WTC11 (cell line): ENCODE measurements at places on chromosomes 2 and 18.

- no peak for DNase-seq
Observed at GRCh38 chr2:135803278-135803677, 33.7 kb downstream of the LCT start.

DNA sequence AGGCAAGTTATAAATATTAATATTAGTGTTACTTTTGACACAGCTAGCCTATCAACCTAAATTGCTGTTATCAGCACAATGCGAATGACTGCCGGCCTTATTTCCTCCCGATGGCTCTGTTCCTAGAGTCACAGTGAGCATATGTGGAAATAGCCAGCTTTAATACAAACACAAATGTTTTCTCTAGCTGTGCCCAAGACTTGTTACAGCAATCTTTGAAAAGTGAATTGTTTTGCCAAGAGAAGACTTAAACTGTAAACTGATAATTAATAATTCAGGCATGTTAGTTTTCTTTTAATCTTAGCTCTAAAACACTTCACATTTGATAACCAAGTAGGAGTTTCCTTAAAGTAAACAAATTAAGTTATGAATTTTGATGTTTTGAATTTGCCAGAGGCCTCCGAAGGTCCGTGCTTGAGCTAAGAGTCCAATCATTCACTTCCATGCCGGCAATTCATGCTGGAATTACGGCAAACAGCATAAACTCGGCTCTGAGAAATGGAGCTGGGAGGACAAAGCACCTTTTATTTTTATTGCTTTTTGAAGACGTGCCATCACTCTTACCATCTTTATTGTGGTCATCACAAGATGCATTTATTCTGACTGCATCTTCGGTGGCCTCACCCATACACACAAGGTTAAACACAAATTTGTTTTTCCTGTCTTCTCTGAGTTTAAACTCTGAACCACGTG, 184.5 kb upstream of the CWC22 start:
- no peak for DNase-seq

DNA sequence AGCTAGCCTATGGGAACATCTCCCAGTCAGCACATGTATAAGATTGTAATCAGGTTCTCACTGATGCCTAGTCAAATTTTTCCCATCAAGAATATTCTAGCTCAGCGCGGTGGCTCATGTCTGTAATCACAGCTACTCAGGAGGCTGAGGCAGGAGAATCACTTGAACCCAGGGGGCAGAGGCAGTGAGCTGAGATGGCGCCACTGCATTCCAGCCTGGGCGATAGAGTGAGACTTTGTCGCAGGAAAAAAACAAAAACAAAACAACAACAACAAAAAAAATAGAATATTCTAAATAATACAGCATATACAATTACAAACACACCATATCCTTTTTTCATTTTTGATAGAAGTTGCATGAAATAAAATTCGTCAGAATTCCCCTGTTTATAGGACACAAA, 67.5 kb upstream of the MYCN start:
- DNase-seq = no peak

DNA sequence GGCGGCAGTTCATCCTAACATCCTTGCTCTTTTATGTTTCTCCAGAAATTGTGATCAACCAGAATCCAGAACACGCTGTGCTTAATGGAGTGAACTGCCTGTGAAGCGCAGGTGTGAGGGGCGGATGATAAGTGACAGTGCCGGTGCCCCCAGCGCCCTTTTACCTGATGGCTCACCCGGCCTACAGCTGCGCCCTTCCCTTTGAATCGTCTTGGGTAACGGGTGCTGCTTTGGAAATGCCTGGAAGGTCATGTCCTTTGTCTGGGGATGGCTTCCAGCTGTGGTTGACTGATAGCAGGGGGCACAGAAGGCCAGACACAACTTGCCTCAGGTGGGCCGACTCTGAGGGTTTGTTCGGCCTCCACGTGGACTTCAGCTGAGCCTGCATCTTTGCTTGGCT, 119.4 kb downstream of the LPIN1 start:
- DNase-seq = no peak

GRCh38 chr2:189074506-189074905, 100.3 kb downstream of the COL3A1 start:
- no peak for DNase-seq

- DNase-seq = no peak
Observed at GRCh38 chr18:8749492-8749891, 44.1 kb downstream of the MTCL1 start.

- no peak for DNase-seq
Observed at GRCh38 chr2:152251211-152251610, 75.6 kb upstream of the STAM2 start.

DNA sequence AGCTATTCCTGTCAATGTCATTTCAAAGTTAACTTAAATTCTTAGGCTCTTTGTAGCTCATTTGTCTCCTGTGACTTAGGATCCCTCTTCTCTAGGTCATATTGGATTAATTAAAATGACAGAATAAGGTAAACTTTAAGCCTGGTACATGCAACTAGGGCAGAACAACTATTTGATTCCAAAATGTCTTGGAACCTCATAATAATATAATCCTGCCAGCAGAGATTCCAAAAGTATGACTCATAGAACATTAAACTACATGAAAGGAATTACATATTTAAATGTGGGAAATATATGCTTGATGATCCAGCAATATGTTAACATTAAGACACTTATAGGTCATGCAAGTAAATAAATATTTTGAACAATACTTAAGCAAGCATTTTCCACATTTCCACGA, 63.3 kb downstream of the COL3A1 start:
- DNase-seq = no peak

GRCh38 chr2:205694256-205694655, 12.0 kb downstream of the NRP2 start:
- DNase-seq = no peak

- DNase-seq = no peak
Observed at GRCh38 chr18:55012008-55012407, 52.7 kb upstream of the CCDC68 start.

GRCh38 chr2:238866656-238867277, 18.9 kb downstream of the TWIST2 start:
- DNase-seq = no peak

- DNase-seq = no peak
Observed at GRCh38 chr2:10675131-10675530, 14.6 kb downstream of the NOL10 start.

DNA sequence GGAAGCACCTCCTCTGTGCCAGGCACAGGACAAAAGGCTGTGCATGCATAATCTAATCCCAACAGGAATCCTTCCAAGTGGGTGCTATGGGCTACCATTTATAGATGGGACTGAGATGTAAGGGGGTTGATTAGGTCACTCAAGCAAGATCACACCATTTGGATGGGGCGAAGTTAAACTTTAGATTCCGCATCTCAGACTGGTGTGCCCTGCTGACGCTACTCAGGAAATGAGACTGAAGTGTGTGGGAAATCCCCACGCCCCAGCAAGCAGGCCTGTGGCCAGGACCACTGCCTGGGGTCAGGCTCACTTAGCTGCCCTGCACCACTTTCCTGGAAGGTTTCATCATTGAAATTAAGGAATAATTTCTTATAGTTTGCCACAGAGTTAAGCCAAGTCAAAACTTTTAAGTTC, 70.5 kb upstream of the PPP1CB start:
- DNase-seq = no peak

DNA sequence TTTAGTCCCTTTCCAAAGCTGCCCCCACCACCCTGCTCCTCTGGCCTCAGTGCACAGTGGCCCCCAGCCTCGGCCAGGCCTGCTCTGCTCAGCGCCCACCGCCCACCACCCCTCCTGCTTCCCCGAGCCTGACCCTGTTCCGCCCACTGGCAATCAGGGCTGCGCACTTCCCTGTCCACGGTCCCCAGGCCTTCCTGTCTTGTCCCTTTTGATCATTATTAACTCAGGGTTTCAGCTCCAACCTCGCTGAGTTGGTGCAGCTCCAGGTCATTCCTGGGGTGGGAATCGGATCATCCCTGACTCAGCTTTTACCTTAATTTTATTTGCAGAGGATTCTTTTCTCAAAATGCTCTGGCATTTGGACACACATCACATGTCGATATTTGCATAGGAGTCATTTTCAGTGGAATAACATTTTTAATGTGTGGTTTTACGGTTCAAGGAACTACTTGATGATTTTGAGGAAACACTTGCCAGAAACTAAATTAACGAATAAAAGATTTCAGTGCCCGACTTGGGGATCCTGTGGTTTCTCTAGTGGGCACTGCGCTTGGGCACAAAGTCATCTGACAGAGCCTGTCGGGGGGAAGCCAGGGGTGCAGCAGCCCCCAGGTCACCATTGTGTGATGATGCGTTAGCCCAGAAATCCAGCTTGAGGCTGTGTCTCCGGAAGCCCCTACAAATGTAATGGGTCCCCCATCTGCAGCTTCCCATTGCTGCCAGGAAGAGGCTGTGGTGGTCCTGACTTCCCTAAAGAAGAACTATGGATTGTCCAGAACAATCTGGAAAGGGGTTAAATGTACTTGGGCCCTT, 1.0 kb upstream of the ESPNL start:
- DNase-seq = no peak

DNA sequence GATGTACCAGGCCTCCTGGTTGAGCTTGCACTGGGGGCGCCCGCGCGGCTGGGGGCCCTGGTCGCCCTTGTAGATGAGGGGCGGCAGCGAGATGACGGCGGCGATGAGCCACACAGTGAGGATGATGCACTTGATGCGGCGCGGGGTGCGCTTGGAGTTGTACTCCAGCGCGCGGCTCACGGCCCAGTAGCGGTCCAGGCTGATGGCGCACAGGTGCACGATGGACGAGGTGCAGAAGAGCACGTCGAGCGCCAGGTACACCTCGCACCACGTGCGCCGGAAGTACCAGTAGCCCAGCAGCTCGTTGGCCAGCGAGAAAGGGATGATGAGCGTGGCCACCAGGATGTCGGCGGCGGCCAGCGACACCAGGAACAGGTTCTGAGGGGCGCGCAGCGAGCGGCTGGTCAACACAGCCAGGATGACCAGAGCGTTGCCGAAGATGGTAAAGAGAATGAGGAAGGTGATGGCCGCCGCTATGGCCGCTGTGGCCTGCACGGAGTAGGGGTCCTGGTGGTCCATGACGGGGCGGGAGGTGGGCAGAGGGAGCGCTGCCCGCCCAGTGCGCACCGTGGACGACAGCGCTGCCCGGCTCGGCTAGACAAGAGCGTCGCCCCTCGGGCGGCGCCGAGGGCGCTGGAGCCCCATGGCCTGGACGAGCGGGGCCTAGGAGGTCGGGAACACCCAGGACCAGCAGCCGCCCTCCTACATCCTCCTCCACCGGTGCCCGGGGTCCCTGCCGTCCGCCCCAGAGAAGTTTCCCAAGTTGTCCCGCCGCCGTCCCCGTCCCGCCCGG, 544 bp downstream of the ADRA2B start:
- no peak for DNase-seq

DNA sequence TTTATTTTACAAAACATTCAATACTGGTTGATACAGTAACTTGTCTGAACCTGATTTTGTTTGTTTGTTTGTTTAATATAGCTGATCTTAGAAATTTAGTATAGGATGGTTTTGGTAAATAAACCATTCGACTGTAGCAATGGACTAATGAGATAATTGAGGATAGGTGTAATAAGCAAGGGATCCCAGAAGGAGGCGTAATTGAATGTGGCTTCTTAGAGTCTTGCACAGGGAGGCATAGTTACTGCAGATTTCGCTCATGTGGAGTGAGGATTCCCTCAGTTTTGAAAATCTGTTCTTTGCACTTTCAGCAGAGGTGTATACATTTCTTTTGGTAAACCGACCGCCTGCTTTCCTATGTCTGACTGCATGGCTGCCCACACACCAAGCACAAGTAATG, 709.6 kb downstream of the SOCS6 start:
- no peak for DNase-seq

DNA sequence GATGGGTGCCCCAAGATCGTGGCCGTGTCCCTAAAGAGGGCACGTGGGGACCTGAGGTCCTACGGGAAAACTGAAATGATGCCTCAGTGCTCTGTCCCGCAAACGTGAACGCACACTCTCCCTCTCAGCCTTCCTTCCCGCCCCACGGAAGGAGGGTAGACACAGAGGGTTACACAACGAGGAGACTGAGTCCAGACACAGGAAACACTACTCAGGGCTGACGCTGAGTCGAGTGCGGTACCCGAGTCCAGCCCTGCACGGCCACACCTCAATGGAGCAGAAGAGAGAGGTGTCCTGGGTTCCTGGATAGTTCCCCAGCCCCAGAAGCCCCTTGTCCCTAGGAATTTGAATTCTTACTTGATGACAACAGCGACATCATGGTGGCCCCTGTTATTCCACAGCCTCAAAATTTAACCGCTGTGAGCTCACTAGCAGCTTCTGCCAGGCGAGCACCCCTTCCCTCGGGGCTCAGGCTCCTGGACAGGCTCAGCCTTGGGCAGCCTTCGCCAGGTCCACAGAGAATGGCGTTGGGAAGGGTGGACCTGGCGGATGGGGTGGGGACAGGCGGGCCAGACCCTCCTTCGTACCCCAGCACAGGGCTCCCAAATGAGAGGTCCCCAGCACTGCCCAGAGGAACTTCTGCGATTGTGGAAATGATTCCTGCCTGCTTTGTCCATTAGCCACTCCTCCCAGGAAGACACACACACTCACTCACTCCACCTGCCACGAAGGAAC, 980 bp upstream of the RNPEPL1 start:
- peak; percentile 10 for DNase-seq

- DNase-seq = no peak
Observed at GRCh38 chr2:208074610-208075356, 49.5 kb upstream of the PLEKHM3 start.

- no peak for DNase-seq
Observed at GRCh38 chr2:129784486-129784885, 195.0 kb upstream of the RAB6C start.

DNA sequence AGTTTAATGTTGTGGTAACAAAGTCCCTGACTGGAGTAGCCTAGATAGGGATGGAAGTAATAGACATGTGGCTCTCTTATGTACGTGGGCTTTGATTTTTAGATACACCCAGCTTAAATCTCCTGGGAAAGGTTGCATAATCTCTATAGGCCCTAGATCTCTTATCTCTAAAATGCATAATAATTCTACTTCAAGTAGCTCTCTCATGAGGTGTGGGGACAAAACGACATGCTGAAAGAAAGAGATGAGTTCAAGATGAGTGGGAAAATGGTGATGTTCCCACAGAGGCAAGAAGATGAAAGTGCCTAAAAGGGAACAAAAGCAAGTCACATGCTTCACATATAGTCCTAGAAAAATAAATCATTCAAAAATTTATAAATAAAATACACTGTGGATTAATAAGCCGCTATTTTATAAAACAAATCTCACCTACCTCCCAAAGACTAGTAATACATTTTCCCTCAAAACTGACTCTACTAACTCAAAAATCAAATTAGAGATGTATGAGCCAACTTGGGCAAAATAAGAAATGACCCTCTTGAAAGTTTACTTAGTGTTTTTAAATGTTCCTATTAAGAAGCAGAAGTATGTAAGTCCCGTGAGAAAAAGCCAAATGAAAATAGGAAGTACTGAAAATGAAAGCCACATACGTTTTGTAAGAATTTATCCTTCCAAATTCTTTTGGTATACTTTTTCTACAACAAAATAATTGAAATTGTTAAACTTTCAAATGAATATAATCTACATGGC, 148.2 kb upstream of the ITGA4 start:
- no peak for DNase-seq

- peak; percentile 11 for DNase-seq
Observed at GRCh38 chr2:162795312-162795711, 43.3 kb downstream of the KCNH7 start.

- no peak for DNase-seq
Observed at GRCh38 chr2:141506135-141506534, 624.7 kb downstream of the LRP1B start.
